ENCODE measurements at places on chromosomes 13 and 19.

DNA sequence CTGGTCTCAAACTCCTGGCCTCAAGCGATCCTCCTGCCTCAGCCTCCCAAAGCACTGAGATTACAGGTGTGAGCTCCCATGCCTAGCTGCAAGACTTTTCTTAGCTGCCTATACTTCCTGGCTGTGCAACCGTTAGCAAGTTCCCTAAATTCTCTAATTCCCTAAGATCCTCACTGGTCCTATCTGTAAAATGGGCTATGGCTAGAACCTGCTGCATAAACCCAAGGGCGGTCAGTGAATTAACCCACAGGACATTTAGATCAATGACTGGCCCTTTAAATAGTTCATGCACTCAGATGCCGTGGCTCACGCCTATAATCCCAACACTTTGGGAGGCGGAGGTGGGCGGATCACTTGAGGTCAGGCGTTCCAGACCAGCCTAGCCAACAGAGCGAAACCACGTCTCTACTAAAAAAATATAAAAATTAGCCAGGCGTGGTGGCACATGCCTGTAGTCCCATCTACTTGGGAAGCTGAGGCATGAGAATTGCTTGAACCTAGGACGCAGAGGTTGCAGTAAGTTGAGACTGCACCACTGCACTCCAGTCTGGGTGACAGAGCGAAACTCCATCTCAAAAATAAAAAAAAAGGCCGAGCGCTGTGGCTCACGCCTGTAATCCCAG lies 4.1 kb upstream of the C19orf53 start:
- DNase-seq: no peak

- DNase-seq: no peak
These were observed 14.6 kb downstream of the ZNF569 start for GRCh38 chr19:37452500-37453245.

GRCh38 chr19:287381-287871 lies 3.8 kb downstream of the PLPP2 start:
- DNase-seq: no peak

GRCh38 chr13:31234729-31235128 lies 35.0 kb downstream of the B3GLCT start:
- no peak for DNase-seq

Data from stimulated activated naive CD8-positive, alpha-beta T cell treated with anti-CD3 and anti-CD28 coated beads, Interleukin-15, amount 100 ng/mL, for 72 hours (primary cell).